ENCODE measurements at places on chromosomes 3 and 15.
A peak's percentile ranks its signal among the peaks of the same experiment; 100 is the strongest.

DNA sequence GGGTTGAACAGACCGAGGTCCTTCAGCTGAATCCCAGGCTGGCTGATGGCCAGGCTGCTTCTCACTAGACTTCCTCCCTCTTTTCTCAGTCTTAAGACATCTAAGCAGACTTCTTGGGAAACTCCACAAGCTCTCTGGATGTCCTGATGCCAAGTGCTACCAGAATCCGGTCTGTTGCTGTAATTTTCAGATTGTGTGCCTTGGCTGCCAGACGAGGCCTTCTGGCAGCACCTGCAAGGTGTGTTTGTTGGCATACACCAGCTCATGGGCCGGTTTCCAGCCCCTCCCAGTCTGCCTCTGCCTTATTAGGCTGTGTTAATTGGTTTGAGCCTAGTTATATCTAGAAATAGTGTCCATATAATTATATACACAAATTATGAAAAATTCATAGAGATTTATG is 120.6 kb downstream of the TNIK start:
- no peak for DNase-seq

DNA sequence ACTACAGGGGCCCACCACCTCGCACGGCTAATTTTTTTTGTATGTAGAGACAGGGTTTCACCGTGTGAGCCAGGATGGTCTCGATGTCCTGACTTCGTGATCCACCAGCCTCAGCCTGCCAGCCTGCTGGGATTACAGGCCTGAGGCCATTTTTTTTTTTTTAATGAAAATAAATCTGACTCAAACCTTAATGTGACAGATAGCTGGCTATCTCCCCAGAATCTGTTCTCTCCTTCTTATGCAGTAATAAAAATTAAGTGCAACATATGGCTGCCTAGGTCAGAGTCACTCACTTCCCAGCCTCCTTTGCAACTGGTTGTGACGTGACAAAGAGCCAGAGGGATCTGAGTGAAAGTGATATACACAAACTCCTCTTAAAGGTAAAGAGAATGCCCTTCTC is 53.0 kb downstream of the ZNF148 start:
- peak; percentile 28 for DNase-seq

- no peak for DNase-seq
Measured at GRCh38 chr15:80982205-80982604, 7.4 kb downstream of the MESD start.

DNA sequence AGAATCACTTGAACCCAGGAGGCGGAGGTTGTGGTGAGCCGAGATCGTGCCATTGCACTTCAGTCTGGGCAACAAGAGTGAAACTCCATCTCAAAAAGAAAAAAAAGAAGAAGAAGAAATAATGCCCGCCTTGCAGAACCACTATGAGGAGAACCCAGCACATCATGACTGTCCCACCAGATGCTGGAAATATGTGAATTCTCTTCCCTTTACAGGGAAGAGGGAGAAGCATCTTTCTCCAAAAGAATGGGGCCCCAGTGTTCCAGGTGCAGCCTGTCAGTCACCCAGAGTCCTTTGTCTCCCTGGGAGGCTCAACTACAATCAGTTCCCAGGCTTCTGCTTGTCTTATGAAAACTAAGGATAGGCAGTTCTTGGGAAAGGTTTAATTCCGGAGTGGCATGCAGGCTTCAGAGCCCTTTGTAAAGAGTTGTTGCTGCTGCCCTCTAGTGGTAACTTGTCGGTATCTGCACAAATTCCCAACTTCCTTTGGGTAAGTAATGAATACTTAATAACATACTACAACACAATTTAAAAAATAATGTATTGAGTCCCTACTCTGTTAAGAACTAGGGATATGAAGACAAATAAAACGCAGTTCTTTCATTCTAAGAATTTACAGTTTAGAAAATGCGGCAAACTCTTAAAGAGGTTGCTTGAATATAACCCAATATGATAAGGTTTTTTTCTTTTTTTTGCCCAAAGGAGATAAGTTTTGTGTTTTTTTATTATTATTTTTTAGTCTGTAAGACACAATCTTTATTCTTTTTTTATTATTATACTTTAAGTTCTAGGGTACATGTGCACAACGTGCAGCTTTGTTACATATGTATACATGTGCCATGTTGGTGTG is 18.6 kb upstream of the TICRR start:
- DNase-seq = peak; percentile 65
